ENCODE measurements at places on chromosomes 1 and 21.

- no peak for DNase-seq
Observed at GRCh38 chr1:184049291-184049690, 2.2 kb upstream of the TSEN15 start.

- DNase-seq, result no peak
Observed at GRCh38 chr1:65255035-65255655, 54.2 kb upstream of the DNAJC6 start.

DNA sequence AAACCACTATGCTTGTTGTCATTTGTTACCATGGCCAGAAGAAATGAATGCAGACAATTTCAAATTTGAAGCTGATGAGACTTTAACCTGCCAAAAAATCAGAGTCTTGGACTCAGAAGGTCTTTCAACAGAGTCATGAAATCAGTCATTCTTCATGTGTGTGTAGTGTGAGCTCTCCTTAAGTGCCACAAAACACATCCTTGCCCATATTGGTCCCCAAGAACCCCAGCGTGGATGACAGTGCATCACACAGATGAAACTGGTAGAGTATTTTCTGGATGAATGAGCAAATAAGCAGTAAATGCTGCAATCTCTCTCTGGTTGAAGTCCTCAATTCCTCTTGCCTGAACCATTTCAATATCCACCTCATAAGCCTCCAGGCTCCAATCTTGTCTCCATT lies 28.7 kb upstream of the ETS2 start:
- no peak for DNase-seq

GRCh38 chr21:38733972-38734546 lies 71.7 kb upstream of the ETS2 start:
- DNase-seq, result peak; percentile 95

GRCh38 chr1:18962121-18962721 lies 5.7 kb upstream of the IFFO2 start:
- DNase-seq, result no peak

Measured in osteocyte (in vitro differentiated cells).